NCI-H1436 treated with DMSO at 0.1 percent for 48 hours (cell line): ENCODE measurements at places on chromosomes 13 and 19.

GRCh38 chr19:19304186-19304965 lies 15.9 kb downstream of the SUGP1 start:
- DNase-seq: no peak

- no peak for DNase-seq
Observed at GRCh38 chr19:49591731-49592485, 926 bp downstream of the PRR12 start.

GRCh38 chr19:10653482-10653731 lies 739 bp upstream of the ILF3 start:
- no peak for DNase-seq

DNA sequence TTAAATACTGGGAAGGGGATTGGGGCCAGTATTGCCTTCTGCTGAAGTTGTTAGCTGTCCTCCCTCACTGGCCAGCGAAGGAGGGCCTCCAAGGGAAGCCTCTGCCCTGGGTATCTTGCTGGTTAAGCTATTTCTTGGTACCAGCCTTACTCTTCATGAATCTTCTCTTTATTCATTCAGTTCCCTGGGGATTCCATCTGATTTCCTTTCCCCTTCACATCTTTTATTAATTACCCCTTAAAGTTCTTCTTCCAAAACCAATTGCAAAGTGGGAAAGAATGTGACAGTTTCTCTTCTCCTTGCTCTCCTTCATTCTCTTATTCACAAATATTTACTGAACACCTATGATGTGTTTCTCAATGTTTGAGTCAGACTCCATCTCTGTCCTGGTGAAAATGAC lies 36.7 kb upstream of the STK24 start:
- no peak for DNase-seq

- DNase-seq: no peak
Observed at GRCh38 chr19:45632468-45633196, 6.6 kb downstream of the EML2 start.

GRCh38 chr19:31943191-31943661 lies 402.2 kb upstream of the ZNF507 start:
- no peak for DNase-seq

DNA sequence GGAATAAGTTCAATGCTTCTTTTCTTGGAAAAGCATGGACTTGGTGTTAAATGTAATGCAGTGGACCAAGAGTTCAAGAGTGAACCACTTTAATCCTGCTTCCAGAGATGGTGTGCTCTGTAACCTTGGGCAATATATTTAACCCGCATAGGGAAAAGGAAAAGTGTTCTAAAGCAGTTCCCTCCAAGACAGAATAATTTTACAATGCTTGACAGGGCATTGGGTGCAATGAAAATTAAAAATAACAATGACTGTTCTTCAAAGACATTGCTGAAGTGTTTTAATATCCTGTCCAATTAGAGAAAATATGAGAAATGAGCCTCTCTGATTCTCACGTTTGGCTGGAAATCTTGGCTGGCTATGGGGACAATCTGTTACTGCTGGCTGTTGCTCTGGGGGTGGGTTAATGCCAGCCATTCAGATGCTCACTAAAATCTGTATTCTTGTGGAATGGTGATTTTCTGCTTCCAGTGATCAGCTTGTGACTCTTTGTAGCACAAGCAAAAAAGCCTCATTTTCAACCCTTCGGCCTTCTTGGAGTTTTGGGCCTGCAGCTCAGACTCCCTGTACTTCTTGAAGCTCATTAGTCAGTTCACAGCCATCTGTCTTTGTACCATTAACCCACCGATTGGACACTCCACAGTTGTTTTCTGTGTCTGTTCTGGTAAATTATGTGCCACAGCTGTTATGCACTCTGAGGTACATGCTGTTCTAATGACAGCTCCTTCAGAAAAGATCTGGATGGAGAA lies 310.6 kb downstream of the LMO7 start:
- DNase-seq: no peak

GRCh38 chr19:33297401-33298145 lies 4.8 kb downstream of the CEBPA start:
- no peak for DNase-seq

GRCh38 chr13:113337976-113338375 lies 26.0 kb downstream of the GRTP1 start:
- DNase-seq: no peak

GRCh38 chr19:35018379-35018778 lies 11.9 kb upstream of the SCN1B start:
- no peak for DNase-seq

GRCh38 chr13:40061466-40062450 lies 406.3 kb downstream of the COG6 start:
- DNase-seq: no peak

GRCh38 chr13:37686501-37686900 lies 87.9 kb upstream of the POSTN start:
- no peak for DNase-seq

DNA sequence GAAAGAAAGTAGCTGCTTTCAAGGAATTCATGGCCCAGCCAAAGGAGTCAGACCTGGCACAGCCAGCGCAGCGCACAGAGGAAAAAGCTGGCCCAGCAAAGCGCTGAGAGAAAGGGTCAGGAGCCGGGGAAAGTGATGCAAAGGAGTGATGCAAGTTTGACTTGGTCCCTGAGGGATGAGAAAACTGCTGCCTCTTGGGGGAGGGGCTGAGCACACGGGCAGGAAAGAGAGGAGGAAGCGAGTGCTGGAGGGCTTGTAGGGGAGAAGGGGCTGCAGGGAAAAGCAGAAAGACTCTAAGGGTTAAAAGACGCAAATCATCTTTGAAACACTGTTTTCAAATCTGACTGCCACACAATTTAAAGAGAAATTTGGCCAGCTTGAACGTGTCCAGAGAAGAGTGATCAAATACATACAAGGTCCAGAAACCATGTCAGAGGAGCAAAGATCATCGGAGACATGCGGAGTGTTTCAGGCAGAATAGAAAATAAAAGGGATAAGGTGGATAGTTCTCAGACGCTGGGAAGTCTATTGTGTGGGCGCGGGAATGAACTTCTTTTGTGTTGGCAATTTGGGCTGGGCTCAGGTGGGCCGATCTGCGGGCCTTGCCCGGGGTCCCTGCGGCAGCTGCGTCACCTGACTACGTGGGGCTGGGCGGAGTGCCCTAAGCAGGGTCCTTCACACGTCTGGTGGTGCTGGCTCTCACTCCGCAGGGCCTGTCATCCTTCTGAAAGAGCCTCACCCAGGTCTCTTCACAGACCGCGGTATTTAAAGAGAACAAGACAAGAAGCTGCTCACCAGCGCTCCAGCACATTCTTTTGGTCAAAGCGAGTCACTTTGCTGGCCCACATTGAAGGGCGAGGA lies 18.1 kb downstream of the N4BP2L1 start:
- peak; percentile 4 for DNase-seq

DNA sequence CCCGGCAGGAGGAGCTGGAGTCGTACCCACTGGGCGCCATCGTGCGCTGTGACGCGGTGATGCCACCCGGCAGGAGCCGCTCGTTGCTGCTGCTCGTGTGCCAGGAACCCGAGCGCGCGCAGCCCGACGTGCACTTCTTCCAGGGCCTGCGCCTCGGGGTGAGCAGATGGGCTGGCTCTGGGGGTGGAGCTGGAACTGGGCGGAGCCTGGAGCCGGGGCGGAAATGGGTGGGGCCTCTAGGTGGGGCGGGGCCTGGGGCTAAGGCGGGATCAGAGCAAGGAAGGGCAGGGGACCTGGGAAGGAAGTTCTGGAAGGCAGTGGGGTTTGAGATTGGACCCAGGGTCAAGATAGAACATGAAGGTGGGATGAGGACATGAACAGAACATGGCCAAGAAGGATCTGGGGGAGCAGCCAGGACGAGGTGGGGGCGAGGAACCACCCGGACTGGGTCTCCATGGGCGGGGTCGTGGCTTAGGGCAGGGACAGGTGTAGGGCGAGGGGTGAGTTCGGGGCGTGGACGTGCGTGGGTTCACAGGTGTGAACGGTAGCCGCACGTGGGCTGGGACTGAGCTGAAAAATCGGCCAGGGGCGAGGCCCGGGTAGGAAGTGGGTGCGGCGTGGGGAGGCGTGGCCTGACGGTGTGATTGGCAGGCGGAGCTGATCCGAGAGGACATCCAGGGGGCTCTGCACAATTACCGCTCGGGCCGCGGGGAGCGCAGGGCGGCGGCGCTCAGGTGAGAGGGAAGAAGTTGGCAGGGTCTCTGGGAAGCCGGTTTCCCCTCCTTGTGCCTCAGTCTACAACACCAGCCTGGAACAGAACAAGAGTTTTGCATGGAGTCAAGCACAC lies 4.7 kb downstream of the EPS8L1 start:
- peak; percentile 67 for DNase-seq

DNA sequence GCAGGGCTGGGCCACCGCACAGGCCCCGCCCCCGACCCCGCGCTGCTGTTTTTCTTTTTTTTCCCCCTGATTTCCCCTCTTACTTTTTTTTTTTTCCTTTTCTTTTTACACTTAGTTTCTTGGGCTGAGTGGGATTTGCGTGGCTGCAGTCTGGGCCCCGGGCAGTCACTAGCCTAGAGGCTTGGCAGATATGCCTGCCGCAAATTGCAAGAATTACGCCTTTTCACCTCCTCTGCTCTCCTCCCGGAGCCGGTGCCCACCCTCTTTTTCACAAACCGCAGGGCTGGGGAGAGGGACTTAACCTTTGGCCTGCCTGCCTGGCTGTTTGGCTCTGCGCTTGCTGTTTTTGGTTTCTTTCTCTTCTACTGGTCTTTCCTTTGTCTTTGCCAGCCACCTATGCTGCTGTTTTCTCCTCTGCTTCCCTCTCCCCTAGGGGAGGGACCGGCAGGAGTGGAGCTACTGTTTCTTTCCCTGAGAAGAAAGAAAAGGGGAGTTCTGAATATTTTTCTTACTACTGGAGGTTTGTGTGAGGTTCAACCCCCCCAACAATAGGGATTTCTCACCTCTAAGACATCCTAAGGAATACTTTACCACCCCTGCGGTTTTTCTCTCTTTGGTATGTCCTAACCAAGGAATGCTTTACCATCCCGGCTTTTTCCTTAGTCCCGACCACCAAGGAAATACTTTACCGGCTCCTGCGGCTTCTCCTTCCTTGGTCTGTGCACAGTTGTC lies 11.0 kb downstream of the ZNF552 start:
- DNase-seq: no peak

GRCh38 chr13:73741111-73741510 lies 393.1 kb downstream of the KLF12 start:
- DNase-seq: no peak

DNA sequence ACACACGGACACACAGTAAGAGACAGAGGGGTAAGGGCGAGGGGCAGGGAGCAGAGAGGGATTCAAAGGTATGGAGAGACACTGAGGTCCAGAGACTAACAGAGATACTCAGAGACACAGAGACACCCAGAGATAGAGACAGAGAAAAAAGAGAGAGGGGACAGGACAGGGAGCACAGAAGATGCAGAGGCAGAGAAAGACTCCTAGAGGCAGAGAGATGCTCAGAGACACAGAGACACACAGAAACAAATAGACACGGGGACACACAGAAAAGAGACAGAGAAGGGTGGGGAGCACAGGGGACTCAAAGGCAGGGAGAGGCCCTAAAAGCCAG lies 39.8 kb downstream of the DEDD2 start:
- DNase-seq: no peak

DNA sequence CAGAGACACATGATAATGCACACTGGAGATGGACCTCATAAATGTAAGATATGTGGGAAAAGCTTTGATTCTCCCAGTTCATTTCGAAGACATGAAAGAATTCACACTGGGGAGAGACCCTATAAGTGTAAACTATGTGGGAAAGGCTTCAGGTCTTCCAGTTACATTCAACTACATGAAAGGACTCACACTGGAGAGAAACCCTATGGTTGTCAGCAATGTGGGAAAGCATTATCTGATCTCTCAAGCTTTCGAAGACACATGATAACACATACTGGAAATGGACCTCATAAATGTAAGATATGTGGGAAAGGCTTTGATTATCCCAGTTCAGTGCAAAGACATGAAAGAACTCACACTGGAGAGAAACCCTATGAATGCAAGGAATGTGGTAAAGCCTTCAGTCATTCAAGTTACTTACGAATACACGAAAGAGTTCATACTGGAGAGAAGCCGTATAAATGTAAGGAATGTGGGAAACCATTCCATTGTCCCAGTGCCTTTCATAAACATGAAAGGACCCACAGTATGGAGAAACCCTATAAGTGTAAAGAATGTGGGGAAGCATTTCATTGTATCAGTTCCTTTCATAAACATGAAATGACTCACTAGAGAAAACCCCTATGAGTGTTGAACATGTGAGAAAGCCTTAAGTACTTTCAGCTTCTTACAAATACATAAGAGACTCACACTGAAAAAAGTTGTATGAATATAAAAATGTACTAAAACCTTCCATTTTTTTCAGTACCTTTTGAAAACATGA lies 14.7 kb downstream of the ZNF441 start:
- no peak for DNase-seq

GRCh38 chr13:69485991-69486592 lies 621.5 kb upstream of the ATXN8OS start:
- no peak for DNase-seq

DNA sequence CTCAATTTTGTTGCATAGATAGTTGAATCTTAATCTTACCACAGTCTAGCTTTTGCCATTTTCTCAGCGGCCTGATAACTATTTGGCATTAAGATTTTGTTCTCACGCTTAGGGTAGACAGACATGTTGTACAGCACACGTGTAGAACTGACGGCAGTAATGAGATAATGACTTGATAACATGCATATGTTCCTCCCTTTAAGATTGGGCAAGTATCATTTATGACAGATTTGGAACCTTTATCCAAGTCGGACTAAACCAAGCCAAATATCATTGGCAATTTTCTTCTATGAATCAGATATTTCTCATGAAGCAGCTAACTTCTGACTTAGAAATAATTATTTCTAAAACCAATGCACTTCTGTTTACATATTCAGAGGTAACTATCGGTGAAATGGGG lies 205.5 kb downstream of the NDFIP2 start:
- no peak for DNase-seq

- DNase-seq: no peak
Observed at GRCh38 chr19:47330466-47330869, 1.5 kb upstream of the C5AR2 start.

DNA sequence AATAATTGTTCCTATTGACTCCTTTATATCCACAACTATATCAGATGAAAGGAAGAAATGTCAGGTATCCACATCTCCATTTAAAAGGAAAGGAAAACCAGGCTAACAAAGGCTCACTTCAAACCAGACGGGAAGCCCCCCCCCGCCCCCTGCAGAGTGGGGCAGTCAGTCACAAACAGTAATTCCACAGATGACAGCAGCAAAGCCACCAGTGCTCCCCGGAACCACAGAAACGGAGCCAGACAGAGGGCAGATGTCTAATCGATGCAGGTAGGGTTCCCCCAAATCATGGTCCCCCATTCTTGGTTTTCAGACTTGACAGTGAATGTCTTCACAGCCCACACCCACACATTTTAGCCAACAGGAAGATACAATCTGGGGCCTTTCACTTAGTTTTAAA lies 100.8 kb downstream of the STK24 start:
- no peak for DNase-seq

DNA sequence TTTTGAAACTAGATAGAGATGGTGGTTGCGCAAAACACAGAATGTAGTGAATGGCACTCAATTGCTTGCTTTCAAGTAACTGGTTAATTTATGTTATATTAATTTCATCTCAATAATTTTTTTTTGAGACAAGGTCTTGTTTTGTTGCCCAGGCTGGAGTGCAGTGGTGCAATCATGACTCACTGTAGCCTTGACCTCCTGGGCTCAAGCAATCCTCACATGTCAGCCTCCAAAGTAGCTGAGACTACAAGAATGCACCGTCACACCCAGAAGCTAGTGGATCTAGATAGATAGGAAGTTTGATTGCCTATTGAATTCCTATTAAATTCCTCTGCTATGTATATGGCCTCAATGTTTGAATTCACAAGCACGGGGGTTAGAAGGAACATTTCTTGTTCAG lies 26.4 kb upstream of the ADGRE2 start:
- no peak for DNase-seq
